MG63 (cell line): ENCODE measurements at places on chromosomes 2 and 18.
A peak's percentile ranks its signal among the peaks of the same experiment; 100 is the strongest.

GRCh38 chr18:76232010-76232409, 263.0 kb downstream of the ZNF516 start:
- DNase-seq: no peak

GRCh38 chr18:33020877-33021276, 248.1 kb upstream of the KLHL14 start:
- DNase-seq: no peak

- no peak for DNase-seq
Measured at GRCh38 chr2:3246928-3247714, 130.5 kb downstream of the EIPR1 start.

DNA sequence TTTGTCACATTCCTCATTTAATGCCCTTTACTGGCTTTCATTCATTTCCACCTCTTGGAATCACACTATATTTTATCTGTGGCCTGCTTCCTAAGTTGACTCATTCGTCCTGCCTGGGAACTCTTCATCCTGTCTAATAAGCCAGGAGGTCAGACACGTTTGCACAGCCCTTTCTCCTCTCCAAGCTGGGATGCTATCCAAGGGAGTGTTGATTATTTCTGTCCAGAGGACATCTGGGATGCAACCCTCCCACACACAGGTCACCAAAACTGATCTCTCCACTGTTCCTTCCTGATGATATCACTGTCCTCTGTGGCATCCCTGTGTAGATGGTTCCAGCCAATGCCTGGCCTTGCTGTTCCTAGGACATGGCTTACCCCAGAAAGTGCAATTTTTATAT, 79.8 kb upstream of the NOSTRIN start:
- peak; percentile 47 for DNase-seq

DNA sequence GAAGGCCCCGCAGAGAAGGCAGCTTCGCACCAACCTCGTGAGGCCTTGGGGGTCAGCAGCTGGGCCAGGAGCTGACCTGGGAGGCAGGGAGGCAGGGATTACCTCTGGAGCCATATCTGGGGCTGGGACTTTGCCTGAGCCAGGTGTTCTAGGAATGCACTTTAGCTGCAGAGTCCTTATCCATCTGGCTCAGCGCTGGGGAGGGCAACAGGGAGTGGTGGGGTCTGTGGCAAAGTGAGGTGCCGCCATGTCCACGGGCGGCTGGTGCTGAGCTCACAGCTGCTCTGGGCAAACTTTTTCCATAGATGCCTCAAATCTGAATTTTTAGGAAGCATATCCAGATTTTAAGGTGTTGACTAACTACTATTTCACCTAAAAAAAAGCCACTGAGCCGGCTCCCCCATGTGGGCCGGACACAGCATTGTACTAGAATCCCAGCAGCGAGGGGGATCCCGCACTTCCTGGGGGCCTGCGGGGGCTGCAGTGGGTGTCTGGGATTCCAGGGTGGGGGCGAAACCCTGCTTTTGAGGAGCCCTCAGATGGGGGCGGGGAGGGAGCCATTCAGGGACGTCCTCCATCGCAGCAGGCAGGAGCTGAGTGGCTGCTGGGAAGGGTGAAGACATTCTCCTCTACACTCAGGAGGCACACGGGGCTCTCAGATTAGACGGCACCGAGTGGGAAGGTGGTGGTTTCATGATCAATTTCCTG, 34.6 kb downstream of the RTP5 start:
- no peak for DNase-seq

DNA sequence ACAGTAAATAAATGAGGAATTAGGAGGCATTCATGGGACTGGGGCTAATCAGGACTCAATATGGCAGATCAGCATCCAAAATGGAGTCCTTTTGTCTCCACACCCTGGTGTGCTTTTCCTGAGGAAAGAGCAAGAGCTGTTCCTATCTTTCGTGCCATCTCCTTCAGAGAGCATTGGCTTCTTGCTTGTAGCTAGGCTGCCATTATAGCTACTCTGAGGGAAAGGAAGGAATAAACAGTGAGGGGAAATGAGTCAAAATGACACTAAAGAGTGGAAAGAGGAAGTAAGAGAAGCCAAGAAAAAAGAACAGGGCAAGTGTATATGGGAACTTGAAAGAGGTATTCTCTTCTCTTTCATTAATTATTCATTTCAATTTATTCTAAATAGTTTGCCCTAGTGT, 8.4 kb upstream of the NMI start:
- no peak for DNase-seq

GRCh38 chr2:11292464-11293255, 51.8 kb downstream of the ROCK2 start:
- DNase-seq: no peak

DNA sequence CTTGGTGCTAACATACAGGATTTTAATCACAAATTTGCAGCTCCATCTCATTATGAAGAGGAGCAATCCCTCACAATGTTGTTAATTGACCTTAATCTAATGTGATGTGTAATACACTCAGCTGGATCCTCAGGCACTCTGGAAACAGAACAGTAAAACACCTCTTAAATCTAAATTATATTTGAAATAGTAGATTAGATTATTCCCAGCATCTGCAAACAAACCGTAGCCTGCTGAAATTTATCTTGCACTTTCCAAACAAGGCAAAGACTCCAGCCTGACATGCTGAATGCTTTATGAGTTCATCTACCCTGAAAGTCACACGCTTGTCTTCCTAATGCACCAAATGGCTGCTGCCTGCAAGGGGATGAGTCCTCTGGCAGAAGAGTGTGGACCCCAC, 402.3 kb upstream of the GYPC start:
- no peak for DNase-seq

DNA sequence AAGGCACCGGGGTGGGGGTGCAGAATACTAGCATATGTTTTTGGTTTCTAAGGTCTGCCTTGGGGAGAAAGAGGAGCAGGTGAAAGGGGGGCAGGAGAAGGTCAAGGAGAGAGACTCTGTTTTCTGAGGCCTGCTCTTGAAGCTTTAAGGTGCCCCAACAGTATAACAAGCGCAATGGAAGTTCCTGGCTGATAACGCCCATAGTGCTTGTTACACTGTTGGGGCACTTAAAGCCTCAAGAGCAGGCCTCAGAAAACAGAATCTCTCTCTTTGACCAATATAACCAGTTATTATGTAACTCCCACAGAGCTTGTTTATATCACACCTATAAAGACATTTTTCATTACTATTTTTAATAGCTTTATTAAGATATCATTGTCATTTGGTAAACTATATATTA, 16.5 kb downstream of the OXER1 start:
- no peak for DNase-seq
